Mesothelial cell of epicardium (in vitro differentiated cells): ENCODE measurements at places on chromosomes 6 and 20. TPM values are rescaled to one million over a fixed set of nuclear protein-coding genes. Genes with fewer than 3 reads are reported as not detected.
A peak's percentile ranks its signal among the peaks of the same experiment; 100 is the strongest.

DNA sequence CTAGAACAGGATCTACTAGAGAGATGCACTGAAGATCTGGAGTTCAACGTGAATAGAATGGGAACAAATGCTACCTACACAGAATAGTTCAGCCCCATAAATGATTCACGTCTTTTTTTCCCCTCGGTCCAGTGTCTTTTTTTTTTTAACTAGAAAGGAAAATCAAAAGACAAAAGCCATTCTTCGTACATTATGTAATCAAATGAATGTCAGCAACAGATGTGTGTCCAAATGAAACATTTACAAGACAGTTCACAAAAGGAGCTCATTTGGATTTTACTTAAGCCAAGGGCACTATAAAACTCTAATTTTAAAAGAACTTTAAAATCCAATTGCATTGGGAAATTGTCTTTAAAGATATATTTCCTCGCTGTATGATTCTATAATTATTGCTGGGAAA is 42.4 kb downstream of the FAM184A start:
- H3K36me3 ChIP-seq = peaks cover 3% of the 10 kb centered on the region
- no peak overlapping the region for H3K4me3 ChIP-seq
- no peak overlapping the region for H3K27ac ChIP-seq

The MAS1 gene
- not detected in 3 replicates for total RNA-seq

The BACH2 gene
- 34.1 to 36.1 TPM (median 34.1 TPM) in 3 replicates for total RNA-seq

GRCh38 chr6:159110748-159111147 is 58.5 kb upstream of the FNDC1 start:
- H3K36me3 ChIP-seq = no peaks in the 10 kb centered on the region
- DNase-seq = no peak
- H3K4me1 ChIP-seq = peaks cover 11% of the 10 kb centered on the region
- no peaks in the 10 kb centered on the region for H3K27me3 ChIP-seq
- H3K27ac ChIP-seq = no peak overlapping the region
- no peak overlapping the region for H3K4me3 ChIP-seq

GRCh38 chr6:168158213-168158979 is 79.4 kb upstream of the FRMD1 start:
- peak overlapping the region; percentile 17 for H3K4me3 ChIP-seq
- DNase-seq = peak; percentile 35
- peak overlapping the region; percentile 85 for H3K27ac ChIP-seq
- no peaks in the 10 kb centered on the region for H3K36me3 ChIP-seq

The CFAP206 gene
- 1.0 to 1.6 TPM (median 1.5 TPM) in 3 replicates for total RNA-seq

The SNX9 gene
- total RNA-seq = 22.8 to 24.0 TPM (median 23.1 TPM) in 3 replicates

DNA sequence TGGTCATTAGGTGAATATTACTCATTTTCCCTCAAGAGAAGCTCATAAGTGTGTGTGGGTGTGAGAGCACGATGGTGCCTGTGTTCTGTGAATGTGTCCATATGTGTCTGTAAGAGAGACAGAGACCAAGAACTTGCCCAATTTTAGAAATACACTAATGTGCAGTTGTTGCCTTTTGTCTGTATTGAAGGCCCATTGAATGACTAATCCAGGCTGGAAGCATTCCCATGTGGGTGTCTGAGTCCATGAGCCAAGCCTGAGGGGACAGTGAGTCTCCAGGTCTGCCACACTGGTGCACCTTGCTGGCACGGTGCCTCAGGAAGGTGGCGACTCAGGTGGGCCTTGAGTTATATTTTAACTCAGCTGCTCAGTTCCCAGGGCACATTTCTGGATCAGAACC is 25.5 kb upstream of the ASXL1 start:
- no peak overlapping the region for H3K27ac ChIP-seq
- no peaks in the 10 kb centered on the region for H3K27me3 ChIP-seq
- no peak for DNase-seq
- peaks cover 9% of the 10 kb centered on the region for H3K36me3 ChIP-seq

- H3K36me3 ChIP-seq = no peaks in the 10 kb centered on the region
- H3K4me1 ChIP-seq = peaks cover under 1% of the 10 kb centered on the region
- no peak for DNase-seq
- H3K27ac ChIP-seq = no peak overlapping the region
These were observed 12.2 kb downstream of the TTLL2 start for GRCh38 chr6:167336844-167337630.

DNA sequence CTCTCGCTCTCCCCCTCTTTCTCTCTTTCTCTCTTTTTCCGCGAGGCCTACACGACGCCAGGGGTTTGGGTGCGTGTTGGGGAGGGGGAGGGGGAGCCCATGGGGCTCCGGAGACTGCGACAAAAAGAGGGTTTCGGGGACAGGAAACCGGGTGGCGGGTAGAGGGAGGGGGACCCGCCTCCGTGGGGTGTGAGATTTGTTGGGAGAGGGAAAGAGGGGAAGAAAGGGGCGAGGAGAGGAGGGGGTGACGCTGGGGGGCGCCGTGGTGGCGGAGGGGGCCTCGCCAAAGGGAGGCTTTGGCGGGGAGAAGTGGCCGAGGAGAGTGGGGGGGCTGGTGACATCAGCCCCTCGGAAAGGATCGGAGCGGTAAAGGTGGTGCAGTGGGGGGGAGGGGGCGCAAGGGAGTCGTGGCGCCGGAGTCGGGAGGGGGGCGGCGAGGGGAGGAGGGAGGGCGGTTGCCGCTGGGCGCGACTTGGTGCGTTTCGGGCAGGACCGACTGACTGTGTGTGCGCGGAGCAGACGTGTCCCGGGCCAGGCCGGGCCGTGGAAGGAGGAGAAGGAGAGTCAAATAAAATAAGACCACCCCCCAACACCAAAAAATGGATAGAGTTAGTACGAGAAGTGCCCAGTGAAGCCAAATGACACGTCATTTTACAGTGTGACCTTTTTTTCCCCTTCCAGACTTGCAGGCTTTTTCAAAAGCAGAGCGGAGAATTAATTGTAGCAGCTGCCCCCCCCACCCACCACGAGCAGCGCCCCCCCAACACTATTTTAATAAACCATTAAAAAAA is 39.8 kb downstream of the GNAS start:
- H3K36me3 ChIP-seq = no peaks in the 10 kb centered on the region
- DNase-seq = peak; percentile 71
- H3K4me3 ChIP-seq = peak overlapping the region; percentile 93
- peaks cover 54% of the 10 kb centered on the region for H3K4me1 ChIP-seq

The PARD6B gene
- 52.2 to 59.5 TPM (median 53.0 TPM) in 3 replicates for total RNA-seq

DNA sequence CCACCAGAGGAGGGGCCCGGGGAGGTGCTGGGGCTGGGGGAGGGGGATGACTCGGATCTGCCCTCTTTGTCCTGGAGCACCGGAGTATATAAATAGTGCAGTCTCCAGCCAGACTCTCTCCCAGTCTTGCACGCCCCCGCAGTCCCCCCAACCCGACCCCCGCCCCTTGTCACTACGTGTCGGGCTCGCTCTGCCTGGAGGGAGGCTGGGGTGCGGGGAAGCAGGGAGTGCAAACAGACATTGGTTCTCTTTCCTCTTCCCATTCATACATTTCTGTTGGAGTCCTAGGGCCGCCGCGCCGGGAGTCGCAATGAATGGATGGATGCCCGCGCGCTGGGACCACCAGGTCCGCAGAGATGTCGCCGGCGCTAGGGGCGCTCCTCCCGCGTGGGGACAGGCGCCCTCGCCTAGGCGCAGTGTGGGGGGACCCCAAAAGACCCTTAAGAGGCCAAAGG is 179.3 kb downstream of the TBXT start:
- peaks cover 25% of the 10 kb centered on the region for H3K4me1 ChIP-seq
- no peak for DNase-seq
- no peak overlapping the region for H3K27ac ChIP-seq
- H3K27me3 ChIP-seq = peaks cover 98% of the 10 kb centered on the region

DNA sequence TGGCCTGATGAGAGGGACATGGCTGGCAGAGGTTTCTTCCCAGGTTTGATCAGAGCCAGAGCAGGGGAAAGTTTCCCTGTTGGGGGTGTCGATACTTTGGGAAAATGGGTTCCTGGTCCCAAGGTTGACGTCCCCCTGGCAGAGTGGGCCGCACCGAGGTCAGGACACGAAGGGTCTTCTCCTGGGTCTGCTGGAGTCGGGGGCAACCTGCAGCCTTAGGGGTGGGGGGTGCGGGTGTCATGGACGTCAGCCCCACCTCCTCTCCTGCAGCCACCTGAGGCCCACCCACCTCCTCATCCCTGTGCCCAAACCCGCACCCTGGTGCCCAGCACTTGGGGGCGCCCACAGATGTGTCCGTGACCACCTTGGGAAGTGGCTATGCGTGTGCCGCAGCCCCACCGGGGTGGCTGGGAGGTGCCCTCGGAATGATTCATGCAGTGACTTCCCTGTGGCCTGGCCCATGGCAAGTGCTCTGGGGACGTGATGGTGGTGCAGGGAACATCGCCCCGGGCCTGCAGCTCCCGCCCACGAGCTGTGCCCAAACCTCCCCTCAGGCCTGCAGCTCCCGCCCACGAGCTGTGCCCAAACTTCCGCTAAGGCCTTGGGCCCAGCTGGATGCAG is 64.9 kb downstream of the YTHDF1 start:
- H3K4me1 ChIP-seq = no peaks in the 10 kb centered on the region
- H3K36me3 ChIP-seq = peaks cover 2% of the 10 kb centered on the region
- peaks cover 46% of the 10 kb centered on the region for H3K27me3 ChIP-seq
- H3K27ac ChIP-seq = no peak overlapping the region
- H3K4me3 ChIP-seq = no peak overlapping the region

DNA sequence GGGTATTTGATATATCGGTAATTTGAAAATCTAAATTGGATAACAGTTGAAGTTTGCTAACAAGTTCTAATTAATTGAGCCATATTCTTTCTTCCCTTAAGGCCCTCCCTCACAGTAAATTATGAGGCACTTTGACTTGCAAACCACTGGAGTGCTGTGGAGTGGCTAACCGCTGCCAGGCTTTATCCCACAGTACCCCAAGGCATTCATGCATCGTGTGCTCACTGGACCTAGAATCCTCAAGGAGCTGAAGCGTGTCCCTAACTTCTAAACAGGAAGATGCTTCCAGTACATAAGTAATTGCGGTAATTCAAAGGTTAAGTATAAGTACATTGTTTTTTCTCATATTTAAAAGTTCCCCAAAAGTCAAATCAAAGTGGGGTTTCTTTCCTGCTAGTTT is 499.9 kb downstream of the TFAP2A start:
- H3K27ac ChIP-seq = no peak overlapping the region
- H3K4me1 ChIP-seq = no peaks in the 10 kb centered on the region
- DNase-seq = no peak
- no peaks in the 10 kb centered on the region for H3K27me3 ChIP-seq
- no peaks in the 10 kb centered on the region for H3K36me3 ChIP-seq

The COL19A1 gene
- total RNA-seq = 0.18 to 0.43 TPM (median 0.25 TPM) in 3 replicates

DNA sequence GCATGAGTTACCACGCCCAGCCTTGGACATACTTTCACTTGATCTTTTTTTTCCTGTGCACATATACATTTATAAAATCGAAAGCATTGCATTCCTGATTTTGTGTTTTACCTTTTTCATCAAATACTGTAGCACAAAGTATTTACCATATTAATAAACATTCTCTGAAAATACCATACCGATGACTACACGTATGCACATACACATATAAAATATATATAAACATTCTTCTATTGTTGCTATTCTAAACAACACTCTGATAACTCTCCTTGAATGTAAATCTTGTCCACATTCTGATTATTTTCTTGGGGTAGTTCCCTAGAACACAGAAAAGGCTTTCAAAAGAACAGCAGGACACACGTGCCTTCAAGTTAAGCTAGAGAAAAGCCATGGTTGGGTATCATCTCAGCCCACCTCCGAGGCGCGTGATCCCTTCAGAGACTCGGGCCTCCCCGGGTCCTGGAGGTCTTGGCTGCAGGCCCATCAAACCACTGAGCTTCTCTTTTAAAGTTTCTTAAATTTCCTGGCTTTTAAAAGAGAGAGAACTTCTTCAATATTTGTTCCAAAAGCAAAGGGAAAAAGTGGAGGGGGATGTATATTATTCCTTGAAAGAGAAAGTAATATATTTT is 198.1 kb downstream of the MYLK4 start:
- H3K27me3 ChIP-seq = no peaks in the 10 kb centered on the region
- DNase-seq = no peak
- peaks cover 13% of the 10 kb centered on the region for H3K4me1 ChIP-seq

The DSTN gene
- 192 to 199 TPM (median 193 TPM) in 3 replicates for total RNA-seq

- H3K4me3 ChIP-seq = no peak overlapping the region
- no peak overlapping the region for H3K27ac ChIP-seq
- peaks cover 45% of the 10 kb centered on the region for H3K27me3 ChIP-seq
- H3K4me1 ChIP-seq = peaks cover 5% of the 10 kb centered on the region
- no peak for DNase-seq
- no peaks in the 10 kb centered on the region for H3K36me3 ChIP-seq
These were observed 33.9 kb upstream of the FAM83D start for GRCh38 chr20:38892091-38892981.

DNA sequence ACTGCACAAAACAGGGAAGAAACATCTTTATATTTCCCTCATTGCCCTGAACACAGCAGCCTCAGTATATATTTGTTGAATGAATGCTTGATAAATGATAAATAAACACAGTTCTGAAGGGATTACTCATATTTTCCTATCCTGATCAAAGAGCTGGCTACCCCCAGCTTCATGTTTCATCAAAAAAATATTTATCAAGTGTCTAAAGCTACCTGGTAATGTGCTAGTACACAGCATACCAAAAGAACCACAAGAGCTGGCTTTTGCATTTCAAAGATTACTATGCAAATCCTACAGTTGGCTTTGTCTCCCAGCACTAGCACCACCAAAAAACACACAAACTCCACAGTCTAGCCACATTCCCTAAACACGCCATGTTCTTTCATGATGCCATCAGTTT is 130.0 kb downstream of the BTBD9 start:
- H3K4me1 ChIP-seq = peaks cover 19% of the 10 kb centered on the region
- H3K27me3 ChIP-seq = no peaks in the 10 kb centered on the region
- H3K36me3 ChIP-seq = no peaks in the 10 kb centered on the region
- no peak for DNase-seq
- H3K4me3 ChIP-seq = no peak overlapping the region
- peak overlapping the region; percentile 71 for H3K27ac ChIP-seq

GRCh38 chr6:26555505-26556262 is 17.5 kb downstream of the HMGN4 start:
- no peak overlapping the region for H3K4me3 ChIP-seq
- H3K4me1 ChIP-seq = peaks cover 12% of the 10 kb centered on the region
- H3K36me3 ChIP-seq = no peaks in the 10 kb centered on the region
- peak overlapping the region; percentile 79 for H3K27ac ChIP-seq
- no peak for DNase-seq

GRCh38 chr6:141989706-141989959 is 143.1 kb upstream of the GJE1 start:
- H3K27me3 ChIP-seq = no peaks in the 10 kb centered on the region
- no peak for DNase-seq
- peaks cover 3% of the 10 kb centered on the region for H3K4me1 ChIP-seq
- no peak overlapping the region for H3K27ac ChIP-seq
- no peaks in the 10 kb centered on the region for H3K36me3 ChIP-seq
- H3K4me3 ChIP-seq = no peak overlapping the region

DNA sequence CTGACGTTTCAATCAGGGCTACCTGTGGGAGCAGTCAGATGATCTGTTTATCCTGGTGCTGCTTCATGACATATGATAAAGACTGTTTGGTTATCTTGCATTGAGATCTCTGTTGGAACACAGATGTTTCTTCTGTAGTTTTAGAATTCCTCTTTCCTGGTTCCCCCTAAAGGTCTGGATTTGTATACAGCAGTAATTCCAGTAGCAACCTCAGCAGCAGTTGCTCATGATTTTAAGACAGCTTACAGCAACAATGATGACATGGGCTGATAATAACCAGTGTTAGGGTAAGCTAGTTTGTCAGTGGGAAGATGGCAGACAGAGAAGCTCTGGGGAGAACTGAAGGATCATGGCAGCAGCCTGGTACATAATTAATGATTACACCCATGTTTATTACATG is 439.4 kb downstream of the PHF3 start:
- DNase-seq = no peak
- no peak overlapping the region for H3K27ac ChIP-seq
- H3K4me1 ChIP-seq = peaks cover 4% of the 10 kb centered on the region

The CGA gene
- not detected in 3 replicates for total RNA-seq

- no peak overlapping the region for H3K27ac ChIP-seq
- no peak overlapping the region for H3K4me3 ChIP-seq
- peaks cover 6% of the 10 kb centered on the region for H3K4me1 ChIP-seq
- no peaks in the 10 kb centered on the region for H3K27me3 ChIP-seq
These were observed 152.8 kb downstream of the ATXN1 start for GRCh38 chr6:16608444-16608843.
